ENCODE measurements at places on chromosomes 2 and 18.

GRCh38 chr2:221551864-221552263 lies 20.2 kb downstream of the EPHA4 start:
- no peak for DNase-seq

DNA sequence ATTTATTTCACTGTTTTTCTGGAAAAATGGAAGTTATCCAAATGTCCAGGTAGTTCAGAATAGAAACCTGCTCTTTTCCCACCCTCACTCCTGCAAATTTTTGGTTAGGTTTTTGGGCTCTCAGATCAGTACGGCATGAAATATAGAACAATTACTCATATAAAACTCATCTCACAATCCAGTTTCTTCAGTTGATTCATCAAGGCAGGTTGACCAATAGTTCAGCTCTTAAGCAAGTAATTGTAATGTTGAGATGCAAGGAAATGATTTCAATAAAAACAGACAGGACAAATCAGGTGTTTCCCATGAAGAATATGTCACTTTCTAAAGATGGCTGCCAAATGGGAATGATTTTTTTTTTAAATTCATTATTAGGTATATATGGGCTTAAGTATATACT lies 2.0 kb downstream of the RAB27B start:
- no peak for DNase-seq

DNA sequence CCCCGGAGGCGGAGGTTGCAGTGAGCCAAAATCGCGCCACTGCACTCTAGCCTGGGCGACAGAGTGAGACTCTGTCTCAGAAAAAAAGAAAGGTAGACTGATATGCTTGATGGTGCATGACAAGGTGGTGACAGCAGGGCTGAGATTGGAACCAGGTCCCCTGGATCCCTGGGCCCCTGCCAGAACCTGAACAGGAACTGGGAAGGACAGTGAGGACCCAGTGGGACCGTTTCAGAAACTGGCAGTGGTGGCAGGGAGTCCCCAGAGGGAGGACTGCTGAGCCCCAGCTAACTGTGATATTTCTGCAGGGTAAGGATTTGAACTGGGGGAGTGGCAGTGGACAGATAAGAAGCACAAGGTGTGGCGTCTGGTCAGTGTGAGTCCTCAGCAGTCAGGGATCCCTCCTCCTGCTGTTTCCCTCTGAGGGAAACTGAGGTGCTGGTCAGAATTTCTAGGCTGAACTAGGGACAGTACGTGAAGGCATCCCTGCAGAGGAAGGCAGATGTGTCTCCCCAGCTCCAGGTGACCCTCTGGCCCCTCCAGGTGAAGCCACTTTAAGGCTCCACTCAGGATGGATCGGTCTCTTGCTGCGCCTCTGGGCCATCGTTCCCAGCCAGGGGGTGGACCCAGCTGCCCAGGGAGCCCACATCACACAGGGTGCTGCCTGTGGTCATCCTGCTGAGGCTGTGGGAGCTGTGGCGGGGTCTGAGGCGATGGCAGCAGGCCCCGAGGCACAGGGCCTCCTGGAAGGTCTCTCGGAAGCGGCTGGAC lies 5.6 kb downstream of the NMUR1 start:
- peak; percentile 77 for DNase-seq

GRCh38 chr2:10413503-10413902 lies 34.6 kb downstream of the ODC1 start:
- DNase-seq = no peak

DNA sequence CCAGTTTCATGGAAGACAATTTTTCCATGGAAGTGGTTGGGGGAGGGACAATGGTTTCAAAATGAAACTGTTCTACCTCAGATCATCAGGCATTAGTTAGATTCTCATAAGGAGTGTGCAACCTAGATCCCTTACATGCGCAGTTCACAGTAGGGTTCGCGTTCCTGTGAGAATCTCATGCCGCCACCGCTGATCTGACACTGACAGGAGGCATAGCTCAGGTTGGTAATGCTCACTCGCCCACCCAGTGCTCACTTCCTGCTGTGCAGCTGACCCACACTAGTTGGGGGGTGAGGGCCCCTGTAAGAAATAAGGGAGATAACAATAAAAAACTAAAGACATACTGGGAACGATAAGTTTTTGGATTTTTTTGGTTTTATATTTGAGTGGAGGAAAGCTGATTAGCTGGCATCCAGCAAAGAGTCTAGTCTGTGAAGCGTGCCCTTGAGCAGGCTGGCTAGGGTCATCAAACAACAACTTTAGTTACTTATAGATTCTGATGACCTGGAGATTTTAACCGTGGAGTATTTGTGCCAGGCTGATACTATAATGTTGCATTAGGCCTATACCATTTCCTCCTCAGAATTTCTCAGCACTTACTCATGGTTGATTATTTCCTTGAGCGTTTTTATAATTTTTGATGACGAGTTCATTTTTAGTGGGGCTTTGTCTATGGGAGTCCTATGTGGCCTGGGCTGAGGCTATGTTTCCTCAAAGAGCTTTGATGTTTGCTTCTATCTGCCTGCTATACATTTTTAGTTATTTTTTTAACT lies 6.3 kb upstream of the MCFD2 start:
- DNase-seq = no peak

- DNase-seq = no peak
Observed at GRCh38 chr18:6509832-6510231, 95.1 kb upstream of the L3MBTL4 start.

DNA sequence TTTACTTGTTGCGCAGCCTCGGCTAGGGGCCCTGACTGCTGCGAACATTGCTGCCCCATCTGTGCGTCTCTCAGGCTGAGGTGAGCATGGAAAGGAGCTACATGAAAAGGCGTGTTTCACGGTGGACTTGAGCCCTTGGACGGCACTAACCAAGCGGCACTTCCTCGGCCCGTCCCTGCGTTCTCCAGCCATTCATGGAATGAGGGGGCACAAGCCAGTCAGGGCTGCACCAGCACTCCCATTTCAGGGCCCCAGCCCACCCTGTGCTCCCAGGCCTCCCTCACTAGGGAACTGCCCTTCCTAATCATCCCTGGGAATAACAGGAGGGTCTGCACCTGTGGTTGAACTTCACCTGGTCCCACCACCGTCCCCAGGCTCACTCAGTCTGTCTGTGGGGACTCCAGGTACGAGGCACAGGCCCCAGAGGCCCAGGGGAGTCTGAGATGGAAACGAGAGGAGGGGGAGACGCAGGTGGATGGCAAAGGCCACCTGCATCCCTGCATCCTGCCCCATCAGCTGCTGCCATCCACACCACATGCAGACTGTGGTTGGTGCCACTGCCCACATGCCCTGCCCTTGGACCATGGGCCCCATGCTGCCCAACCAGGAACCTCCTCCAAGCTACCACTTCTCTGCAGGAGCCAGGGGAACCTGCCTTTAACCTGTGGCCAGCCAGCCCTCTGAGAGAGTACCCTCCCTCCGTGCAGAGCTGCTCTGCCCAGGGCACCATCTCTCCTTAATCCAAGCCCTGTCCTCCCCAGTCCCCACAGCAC lies 99.7 kb downstream of the EIPR1 start:
- DNase-seq = peak; percentile 72

DNA sequence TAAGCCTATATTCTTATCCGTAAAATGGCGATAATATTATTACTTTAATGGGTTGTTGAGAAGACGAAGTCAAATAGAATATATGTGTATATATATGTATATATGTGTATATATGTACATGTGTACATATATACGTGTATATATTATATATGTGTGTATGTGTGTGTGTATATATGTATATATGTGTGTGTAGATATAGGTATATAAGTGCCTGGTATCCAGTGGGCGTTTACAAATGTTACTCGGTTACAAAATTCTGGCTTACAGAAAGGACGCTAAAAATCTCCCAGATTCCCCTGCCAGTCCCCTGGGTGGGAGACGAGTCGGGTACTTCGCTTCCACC lies 295 bp upstream of the MTX2 start:
- no peak for DNase-seq

DNA sequence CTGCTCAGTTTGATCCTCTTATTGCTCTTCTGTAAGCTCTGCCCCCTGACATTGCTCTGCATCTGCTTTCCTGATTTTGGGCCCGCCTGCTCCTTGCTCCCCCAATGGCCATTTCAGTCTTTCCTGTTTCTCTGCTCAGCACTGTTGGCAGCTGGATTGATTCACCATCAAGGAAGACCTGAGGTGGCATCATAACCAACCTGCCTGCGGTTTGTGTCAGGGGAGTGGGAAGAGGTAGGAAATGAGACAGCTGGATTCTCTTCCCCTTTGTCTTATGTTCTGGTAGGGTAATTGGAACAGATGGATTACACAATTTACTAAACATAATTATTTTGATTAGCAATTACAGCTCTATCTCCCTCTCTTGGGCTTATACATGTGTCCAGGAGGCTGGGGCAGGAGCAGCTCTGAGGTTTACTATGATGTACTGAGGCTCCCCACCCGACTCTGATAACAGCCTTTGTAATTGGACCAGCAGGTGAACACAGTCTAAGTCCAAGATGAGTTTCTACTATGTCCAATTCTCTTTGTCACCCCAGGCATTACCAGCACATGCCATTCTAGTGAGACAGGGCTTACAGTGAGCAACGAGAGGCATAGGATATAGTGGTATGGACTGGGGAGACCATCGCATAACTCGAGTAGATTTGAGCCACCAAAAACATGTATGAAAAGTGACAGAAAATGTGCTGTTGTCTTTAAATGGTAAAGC lies 151.8 kb upstream of the MMADHC start:
- DNase-seq = no peak

GRCh38 chr2:64658269-64658668 lies 4.6 kb upstream of the SERTAD2 start:
- DNase-seq = no peak

GRCh38 chr2:66469214-66469902 lies 34.4 kb downstream of the MEIS1 start:
- DNase-seq = no peak

- peak; percentile 34 for DNase-seq
Observed at GRCh38 chr2:73257021-73257420, 22.9 kb downstream of the CCT7 start.

- DNase-seq = no peak
Observed at GRCh38 chr18:51275712-51276476, 78.4 kb upstream of the MEX3C start.

DNA sequence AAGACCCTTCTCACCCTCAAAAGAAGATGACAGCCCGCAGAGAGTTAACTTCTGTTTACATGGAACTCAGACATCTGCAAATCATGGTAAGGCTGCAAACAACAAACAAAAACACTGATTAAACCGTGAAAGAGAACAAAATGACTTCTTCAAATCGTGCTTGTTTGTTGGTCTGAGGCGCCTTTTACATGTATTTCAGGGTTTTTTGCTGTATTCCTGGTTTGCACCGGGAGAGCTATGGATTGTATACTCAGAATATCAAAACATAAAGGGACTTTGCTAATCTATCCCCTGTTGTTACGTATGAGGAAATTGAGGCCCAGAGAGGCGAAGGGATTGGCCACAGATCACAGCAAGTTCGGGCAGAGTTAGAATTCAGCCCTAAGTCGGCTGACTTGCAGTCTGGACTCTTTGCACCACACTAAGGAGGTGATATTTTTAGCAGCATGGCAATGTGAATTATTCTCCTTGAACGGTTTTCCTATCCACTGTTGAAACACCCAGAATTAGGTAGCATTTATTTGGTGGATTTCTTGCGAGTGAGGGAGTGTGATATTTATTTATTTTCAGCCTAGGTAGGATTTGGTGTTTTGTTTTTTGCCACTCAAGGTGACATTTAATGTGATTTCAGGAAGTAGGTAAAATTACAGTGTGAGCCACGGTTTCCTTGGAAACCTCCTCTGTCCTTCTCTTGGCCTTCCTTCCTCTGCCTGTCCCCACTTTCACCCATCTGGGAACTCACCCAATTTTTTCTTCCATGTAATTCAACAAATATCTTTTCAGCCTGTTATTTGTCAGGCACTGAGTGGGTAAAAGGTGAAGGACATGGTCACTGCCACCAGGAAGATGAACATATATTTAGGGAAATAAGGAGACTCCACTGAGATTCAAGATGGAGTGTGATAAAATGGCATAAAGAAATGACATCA lies 980 bp upstream of the PDE6D start:
- no peak for DNase-seq

DNA sequence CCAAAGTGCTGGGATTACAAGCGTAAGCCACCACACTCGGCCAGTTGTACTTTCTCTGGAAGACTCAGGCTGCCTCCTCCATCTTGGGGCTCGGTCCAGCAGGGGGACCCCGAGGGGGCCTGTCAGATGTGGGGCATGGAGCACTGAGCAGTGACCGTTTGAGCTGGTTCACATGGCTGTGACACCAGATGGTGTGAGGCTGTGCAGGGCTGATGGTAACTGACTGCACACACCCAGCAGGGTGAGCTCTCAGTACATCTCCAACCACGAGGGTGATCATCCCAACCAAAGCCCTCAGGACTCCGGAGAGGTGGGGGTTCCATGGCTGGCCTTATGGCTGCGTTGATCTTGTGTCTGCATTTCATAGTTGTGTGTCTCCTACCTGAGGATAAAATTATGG lies 63.4 kb downstream of the FAM168B start:
- DNase-seq = no peak

DNA sequence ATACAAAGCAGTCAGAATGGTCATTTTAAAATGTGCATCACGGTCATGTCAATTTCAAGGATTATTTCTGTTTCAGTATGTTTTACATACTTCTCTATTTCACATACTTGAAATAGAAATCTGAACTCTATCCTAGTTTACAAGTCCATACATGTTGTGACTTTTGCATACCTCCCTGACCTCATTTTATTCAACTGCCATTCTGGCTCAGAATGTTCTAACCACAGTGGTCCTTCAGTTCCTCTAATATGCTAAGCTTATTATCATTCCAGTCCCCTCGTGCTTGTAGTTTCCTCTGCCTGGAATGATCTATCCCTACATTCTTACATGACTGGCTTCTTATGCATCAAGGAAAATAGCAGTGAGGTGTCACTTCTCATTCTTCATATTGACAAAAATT lies 295.6 kb downstream of the KIAA1328 start:
- DNase-seq = no peak

DNA sequence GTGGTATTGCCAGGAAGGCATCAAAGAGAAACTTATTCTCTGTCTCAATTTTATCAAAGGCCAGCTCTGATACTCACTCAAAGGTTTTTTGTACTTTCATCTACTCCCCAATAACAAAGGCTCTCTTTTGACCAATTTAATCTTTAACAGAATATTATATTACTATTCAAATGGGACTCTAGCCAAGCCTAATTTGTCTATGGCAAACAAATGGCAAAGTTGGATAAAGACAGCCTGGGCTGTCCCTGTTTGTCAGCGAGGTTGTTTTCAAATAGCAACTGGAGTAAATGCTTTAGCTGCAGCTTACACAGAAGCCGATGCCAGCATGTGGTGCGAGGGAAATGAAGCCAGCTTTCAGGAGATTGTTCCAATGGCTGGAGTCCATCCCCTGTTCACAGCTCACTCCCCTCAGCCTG lies 80.1 kb upstream of the CTNNA2 start:
- DNase-seq = no peak

GRCh38 chr2:96470636-96471035 lies 34.5 kb downstream of the NEURL3 start:
- peak; percentile 88 for DNase-seq

GRCh38 chr18:58049000-58049688 lies 5.1 kb downstream of the NEDD4L start:
- DNase-seq = no peak

Measured in posterior vena cava (tissue), 2 donors.